ENCODE measurements at places on chromosomes 12 and 14. TPM values are rescaled to one million over a fixed set of nuclear protein-coding genes. Genes with fewer than 3 reads are reported as not detected.

DNA sequence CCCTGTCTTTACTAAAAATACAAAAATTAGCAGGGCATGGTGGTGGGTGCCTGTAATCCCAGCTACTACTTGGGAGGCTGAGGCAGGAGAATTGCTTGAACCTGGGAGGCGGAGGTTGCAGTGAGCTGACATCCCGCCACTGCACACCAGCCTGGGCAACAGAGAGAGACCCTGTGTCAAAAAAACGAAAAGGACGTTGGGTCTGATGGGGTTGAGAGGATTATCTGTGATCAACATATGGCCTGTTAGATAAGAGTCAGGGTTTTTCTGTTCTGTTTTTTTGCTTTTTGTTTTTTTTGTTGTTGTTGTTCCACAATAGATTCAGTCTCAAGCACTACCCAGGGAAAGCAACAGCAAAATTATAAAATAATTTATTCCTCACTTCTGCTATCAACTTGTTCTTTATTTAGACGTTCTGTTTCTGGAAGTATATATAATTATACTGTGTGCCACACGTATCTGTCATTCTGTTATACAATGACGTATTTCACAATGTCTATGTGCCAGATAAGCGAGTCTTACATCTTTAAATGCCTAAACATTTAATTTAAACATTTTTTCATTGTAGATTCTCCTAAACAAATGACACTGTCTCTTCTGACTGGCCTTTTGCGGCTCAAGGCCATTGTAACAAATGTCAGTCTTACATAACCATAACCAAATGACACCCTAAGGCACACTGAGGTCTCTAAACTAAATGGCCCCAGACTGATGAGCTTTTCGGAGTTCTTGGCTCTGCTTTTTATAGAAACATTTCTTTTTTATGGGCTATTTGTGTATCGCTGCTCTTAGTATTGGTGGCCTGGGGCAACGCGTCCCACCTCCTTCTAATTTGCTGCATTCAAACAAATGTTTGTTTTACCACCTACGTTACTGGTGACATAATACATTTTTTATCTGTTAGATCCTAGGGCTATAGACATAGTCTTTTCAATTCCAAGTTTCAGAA is 7.2 kb upstream of the P2RX4 start:
- H3K27ac ChIP-seq: no peak overlapping the region
- no peaks in the 10 kb centered on the region for H3K36me3 ChIP-seq
- peaks cover 10% of the 10 kb centered on the region for H3K4me1 ChIP-seq
- no peak overlapping the region for H3K4me3 ChIP-seq

DNA sequence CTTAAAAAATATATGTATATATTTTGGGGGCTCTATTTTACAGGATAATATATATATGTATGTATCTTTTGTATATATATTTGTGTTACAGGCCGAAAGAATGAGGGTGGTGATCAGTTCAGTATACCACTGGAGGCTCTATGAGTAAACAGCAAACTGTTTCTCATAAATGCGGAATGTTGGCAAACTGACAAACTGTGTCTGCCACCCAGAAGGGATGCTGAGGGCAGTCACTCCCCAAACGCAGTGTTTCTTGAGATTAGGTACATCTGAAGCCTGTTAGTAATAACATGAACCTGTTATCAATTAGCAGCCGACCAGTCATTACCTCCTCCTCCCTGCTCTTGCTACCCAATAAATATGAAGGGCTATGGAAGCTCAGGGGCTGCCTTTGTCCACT is 20.8 kb downstream of the TNFAIP2 start:
- H3K36me3 ChIP-seq: no peaks in the 10 kb centered on the region
- H3K4me3 ChIP-seq: no peak overlapping the region
- H3K27me3 ChIP-seq: peaks cover 22% of the 10 kb centered on the region
- H3K4me1 ChIP-seq: peaks cover 7% of the 10 kb centered on the region
- no peak overlapping the region for H3K27ac ChIP-seq
- no peak for DNase-seq

DNA sequence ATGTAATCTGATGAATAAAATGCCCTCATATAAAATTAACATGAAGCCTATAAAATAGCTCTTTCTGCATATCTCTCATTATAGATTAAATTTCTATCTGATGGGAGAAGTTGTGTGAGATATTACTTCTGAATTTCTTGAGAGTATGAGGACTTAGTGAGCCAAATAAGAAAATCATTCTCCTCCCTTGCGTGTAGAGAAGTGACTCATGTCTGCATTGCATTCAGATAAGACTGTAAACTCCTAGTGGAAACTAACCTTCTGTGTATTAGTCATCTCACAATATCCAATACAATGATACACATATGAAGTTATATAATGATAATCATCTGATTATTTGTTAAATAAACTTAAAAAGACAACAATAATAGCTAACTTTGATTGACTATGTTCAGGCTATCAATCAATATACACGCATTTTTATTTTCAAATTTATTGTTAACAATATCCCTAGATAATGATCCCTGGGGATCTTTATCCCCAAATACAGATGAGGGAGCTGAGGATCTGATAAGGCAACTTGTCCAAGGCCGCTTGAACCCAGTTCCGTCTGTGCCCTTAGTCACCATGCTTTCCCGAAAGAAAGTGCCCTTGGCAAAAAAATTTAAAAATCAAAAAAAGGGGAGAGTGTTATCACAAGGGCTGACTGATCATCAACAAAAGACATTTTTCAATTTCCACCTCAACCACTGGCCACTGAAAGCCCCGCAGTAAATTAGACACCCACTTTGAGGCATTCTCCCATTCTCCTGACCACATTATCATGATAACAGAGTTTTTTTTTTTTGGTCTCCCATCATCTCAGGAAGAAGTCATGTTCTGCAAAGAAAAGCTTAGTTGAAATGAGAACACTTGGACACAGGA is 189.2 kb upstream of the RASSF8 start:
- no peak overlapping the region for H3K27ac ChIP-seq
- no peaks in the 10 kb centered on the region for H3K36me3 ChIP-seq
- DNase-seq: no peak
- no peak overlapping the region for H3K4me3 ChIP-seq

Gene RASSF9
- not detected for total RNA-seq

Gene BICD1
- total RNA-seq: 34.4 TPM
